ENCODE measurements at places on chromosomes 1 and 21.

- DNase-seq: no peak
Measured at GRCh38 chr21:43917515-43918384, 52.7 kb downstream of the AGPAT3 start.

DNA sequence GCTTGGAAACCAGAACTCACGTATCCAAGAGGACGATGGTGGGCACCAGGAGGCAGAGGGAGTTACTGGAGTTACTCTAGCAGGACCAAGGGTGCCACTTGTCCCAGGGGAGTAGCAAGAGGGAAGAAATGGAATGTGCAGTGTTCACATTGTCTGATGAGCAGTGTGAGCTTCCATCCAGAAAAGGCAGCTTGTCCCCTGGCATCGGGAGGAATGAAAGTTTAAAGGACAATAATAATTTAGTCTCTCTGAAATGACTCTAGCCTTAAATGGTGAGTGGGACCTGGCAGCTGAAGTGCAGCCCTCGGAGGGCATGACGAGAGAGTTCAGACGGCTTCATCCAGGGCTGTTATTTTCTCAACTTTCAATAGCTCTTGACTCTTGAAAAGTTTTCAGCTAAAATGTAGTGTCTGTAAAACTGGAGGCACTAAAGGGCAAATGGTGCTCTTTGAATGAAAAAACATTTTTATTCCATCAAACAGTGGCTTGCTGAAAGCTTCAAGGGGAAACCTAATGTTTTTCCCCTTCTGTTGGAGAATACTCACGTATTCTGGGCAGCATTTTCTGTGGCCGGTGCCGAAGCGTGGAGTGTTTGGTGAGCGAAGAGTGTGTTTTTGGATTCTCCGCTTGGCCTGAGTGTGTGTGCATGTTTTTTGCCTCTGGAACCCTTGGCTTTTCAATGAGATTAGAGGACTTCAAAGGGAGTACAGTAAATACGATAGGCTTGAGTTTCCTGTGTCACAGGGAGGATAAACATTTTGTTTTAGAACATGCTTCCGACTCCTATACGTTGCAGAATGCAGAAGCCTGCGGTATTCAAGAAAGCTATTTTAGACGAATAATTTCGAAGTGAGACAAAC is 157.3 kb downstream of the GALNT2 start:
- DNase-seq: no peak

DNA sequence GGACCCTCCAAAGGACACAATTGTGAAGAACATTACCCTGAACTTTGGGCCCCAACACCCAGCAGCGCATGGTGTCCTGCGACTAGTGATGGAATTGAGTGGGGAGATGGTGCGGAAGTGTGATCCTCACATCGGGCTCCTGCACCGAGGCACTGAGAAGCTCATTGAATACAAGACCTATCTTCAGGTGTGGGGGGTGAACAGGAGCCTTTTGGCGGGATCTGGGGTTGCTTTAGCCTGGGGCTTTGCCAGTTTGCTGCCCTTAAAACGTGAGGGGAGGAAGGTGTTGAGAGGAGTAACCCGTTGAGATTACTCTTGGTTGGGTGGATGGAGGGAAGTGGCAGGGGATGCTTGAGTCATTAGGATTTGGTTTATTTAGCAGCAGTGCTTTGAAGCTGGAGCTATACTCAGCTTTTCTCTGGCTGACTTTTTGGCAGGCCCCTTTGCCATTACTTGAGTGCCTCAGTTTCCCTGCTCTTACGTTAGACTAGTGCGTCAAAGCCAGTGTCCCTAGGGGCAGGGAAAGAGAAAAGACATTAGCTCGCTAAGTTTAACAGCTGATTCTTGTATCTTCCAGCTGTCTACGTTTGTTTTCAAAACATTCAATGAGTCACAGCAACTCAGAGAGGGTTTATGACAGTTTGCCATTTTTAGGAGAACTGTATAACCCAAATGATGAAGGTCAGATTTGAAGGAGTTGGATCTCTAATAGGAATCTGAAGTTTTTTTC is 4.4 kb downstream of the NDUFS2 start:
- DNase-seq: no peak

- no peak for DNase-seq
Measured at GRCh38 chr1:49060766-49061165, 284.1 kb upstream of the BEND5 start.

DNA sequence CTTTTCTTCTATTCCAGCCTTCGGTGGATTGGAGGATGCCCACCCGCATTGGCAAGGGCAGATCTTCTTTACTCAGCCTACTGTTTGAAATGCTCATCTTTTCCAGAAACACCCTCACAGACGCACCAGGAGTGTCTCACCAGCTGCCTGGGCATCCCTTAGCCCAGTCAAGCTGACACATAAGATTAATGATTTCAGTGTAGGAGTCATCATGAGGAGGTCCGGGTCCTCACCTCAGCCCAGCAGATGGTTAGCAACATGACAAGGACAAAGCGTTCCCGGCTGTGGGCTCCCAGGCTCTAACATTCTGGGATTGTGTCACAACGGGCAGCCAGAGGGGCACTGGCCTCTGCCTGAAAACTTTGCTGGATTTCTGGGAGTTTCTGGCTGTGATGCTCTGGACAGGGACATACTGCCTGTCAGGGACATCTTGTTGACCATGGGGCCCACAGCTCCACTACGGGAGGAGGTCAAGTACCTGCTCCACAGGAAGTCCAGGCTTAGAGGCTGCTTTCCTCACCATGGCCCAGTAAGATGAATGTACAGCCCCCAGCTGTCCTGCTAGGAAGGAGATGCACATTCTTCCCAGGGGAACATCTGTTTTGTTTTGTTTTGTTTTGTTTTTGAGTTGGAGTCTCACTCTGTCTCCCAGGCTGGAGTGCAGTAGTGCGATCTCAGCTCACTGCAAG is 204.0 kb upstream of the COA6 start:
- DNase-seq: no peak

DNA sequence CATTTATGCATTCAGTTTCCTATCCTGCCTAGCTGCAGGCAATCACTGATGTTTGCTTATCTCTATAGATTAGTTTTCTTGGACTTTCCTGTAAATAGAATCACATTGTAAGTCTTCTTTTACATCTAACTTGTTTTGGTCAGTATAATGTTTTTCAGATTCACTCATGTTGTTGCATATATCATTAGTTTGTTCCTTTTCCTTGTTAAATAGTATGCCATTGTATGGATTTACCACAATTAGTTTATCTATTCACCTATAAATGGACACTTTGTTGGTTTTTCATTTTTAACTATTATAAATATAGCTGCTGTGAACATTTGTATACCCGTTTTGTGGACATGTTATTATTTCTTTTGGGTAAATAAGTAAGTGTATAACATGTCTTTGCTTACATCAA is 44.2 kb upstream of the BACH1 start:
- no peak for DNase-seq

DNA sequence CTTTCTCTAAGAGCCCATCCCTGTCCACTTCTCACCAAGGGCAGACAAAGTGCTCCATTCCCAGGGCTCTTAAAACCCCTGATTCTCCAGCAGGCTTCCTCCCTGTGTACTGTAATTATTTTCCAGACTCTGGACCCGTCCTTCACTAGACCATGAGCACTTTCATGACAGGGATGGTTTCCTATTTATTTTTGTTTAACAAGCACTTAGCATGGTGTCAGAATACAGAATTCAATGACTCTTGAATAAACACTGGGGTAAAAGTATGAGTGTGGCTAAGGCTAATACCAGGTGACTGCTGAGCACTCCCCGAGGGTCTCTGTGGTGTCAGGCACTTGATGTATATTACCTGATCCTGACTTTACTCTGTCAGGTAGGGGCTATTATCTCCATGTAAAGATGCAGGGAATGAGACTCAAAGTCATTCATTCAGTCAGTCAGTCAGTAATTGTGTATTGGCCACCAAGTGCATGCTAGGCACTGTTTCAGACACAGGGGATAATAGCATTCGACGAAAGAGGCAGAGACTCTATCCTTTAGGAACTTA is 47.2 kb downstream of the C1orf21 start:
- DNase-seq: peak; percentile 70

- DNase-seq: no peak
Measured at GRCh38 chr1:203508463-203509073, 14.6 kb downstream of the OPTC start.

DNA sequence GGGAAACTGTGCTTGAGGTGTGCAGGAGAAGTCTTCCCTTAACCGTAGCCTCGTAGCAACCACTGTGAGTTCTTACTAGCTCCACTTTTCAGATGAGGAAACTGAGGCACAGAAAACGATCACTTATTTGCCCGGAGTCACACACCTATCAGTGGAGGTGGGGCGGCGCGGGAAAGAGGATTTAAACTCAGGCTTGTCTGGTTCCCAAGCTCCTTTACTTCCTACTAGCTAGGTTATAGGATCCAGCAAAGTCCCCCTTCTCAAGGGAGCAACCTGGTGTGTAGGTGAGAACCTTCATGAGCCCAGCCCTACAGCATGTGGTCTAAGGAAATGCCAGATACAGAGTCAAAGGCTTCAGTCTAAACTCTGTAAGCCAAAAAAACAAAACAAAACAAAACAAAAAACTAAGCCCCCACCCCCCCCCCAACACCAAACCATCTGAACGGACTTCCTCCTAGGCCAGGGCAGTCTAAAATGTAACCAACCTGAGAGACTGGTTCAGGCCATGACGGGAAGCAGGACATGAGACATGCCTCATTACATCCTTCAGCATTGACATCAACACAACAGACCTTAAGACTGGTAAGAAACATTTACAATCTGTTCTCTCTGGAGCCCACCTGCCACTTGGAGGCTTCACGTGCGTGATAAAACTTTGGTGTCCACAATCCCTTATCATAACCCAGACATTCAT is 709 bp upstream of the FBXO42 start:
- DNase-seq: no peak

- no peak for DNase-seq
Measured at GRCh38 chr1:205228093-205228521, 361 bp downstream of the TMCC2 start.

- no peak for DNase-seq
Measured at GRCh38 chr1:85339656-85340399, 63.4 kb upstream of the BCL10 start.

- DNase-seq: no peak
Measured at GRCh38 chr21:39818557-39818956, 48.7 kb upstream of the PCP4 start.

DNA sequence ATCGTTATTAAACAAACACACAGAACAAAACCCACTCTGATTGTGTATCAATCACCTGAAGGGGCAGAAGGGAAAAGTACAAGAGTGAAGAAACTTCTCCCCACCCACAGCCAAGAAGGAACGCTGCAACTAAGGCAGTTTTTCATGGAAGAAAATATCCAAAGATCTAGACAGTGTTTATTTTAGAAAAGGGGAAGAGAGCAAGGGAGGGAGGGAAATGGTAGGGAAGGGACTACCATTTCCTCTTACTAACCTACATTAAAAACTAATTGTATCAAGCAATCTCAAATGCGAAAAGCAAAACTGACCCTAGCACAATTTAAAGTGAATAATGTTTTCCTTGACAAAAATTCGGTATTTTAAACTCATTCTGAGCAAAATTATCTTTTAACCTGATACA is 3.5 kb downstream of the NRIP1 start:
- no peak for DNase-seq

GRCh38 chr1:12132078-12132477 is 34.7 kb upstream of the TNFRSF1B start:
- no peak for DNase-seq

DNA sequence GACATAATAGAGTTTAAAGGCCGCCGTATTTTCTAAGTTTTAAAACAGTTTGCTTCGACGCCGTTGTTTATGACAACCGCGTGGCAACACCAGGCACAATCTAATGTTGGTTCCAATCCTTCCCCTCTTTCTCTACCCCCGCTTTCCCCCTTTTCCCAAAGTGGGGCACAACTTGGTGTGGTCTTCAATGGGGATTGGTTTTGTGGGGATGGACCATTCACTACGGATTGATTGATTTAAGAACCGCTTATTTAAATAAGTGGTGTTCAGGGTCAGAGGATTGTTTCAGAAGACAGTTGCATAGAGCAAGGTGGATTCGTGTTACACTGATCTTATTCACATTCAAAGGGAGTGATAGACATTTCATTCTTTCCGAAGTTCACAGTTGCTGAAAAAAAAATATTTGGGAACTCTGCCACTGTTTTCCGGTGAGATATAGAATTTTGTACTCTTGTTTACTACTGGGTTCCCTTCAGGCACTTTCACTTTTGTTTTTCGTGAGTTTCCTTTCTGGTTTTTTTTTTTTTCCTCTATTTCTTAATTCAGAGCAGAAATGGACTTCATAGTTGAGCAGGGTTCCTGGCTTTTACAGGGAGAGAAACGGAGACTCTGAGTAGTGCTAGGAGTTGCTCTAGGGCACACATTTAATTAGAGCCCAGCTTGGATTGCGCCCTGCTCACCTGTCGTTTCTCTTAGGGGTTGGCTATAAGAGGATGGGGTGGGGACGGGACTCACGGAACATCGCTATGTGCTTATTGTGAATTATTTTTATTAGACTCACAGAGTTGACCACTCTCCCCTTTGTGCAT is 79.6 kb upstream of the AK4 start:
- DNase-seq: peak; percentile 15

GRCh38 chr1:218273762-218274479 is 11.2 kb upstream of the RRP15 start:
- peak; percentile 94 for DNase-seq

- no peak for DNase-seq
Measured at GRCh38 chr21:19855522-19855921, 1142.7 kb upstream of the NCAM2 start.

GRCh38 chr1:213049232-213049631 is 1.8 kb upstream of the RPS6KC1 start:
- no peak for DNase-seq

DNA sequence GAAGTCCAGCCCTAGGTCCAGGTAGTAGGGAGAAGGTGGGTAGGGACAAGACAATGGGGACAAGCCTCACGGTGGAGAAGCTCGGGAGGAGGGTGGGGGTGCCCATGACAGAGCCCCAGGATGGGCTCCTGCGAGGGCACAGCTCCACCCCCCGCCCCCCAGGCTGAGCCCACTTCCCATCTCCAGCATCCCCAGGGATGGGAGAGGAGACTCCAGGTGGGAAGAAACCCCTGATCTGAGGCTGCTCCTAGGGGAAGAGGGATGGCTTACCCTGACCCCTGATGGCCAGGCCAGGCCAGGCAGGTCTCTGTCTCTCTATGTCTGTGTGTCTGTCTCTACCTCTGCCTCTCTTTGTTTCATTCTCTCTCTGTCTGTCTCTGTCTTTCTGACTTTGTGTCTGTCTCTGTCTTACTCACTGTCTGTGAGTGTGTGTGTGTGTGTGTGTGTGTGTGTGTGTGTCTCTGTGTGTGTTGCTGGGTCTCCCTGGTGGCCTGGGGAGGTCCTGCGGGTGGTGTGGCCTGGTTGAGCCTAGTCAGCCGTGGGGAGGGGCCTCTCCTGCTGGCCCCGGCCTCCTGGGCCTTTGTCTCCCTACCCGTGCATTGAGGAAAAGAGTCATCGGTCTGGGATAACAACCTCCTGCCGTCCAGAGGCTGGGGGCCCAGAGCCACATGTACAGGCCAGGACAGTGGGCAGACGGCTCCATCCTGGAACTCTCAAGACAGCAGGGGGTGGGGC is 45.7 kb downstream of the WNT9A start:
- DNase-seq: no peak

Data from NCI-H774 (cell line).